Activated CD8-positive, alpha-beta memory T cell treated with anti-CD3 and anti-CD28 coated beads for 1 hour (primary cell): ENCODE measurements at places on chromosomes 7 and 10.

- DNase-seq = no peak
Observed at GRCh38 chr7:88217675-88218428, 2.0 kb downstream of the SRI start.

DNA sequence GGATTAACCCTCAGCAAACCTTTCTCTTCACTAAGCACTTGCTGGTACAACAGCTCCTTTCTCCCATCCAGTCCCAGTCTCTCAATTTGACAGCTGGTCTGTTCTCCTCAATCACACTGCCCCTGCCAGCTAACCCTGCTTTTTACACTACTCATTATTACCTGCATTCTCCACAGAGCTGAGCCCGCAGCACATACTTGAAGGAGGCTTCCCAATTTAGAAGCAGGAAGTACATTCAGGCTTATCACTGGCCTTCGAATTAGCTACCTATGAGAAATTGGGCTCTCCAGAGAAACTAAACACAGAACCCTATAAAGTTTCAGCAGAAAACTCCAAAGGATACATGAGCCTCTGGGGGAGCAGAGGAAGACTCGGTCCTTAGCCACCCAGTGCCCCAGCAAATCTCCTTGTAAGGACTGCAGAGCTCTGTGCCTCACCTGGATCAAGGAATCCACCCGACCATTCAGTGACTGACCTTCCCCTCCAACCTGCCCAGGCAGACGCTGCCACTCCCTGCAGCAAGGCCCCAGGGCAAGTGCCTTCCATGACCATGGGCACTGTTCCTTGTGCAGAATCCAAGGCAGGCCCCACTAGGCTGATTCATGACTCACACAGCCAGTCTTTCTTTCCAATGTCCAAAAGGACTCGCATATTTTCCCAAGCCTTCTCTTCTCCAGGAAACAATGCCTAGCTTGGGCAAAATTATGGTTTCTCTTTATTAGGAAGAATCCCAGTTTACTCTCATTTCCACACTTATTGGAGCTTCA lies 68.0 kb downstream of the VOPP1 start:
- no peak for DNase-seq

DNA sequence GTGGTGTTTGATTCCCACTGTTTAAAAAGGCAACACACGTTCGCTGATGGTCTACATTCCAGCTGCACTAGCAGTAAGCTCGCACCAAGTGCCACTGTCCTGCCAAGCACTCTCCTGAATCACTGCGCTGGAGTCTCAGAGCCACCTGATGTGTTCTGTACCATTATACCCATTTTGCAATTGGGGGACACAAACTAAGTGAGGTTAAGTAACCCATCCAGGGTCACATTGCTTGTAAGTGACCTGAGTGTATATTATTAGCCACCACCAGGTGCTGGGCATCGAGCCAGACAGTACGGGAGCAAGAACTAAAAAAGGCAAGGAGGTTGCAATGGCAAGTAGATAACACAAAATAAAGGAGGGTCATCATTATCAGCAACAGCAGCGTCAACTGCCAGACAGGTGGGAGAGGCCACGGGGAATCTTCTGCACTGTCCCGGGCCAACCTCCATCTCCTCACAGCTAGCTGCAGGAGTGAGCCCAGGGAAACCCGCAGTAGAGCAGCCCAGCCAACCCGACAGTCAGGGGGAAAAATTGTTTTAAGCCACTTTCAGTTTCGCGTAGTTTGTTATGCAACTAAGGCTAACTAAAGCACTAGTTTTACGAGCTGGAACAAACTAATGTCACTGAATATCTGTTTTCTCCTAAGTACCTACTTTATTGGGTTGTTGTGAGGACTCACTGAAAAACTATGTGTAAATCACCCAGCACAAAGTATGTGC lies 712 bp upstream of the CPVL start:
- no peak for DNase-seq

DNA sequence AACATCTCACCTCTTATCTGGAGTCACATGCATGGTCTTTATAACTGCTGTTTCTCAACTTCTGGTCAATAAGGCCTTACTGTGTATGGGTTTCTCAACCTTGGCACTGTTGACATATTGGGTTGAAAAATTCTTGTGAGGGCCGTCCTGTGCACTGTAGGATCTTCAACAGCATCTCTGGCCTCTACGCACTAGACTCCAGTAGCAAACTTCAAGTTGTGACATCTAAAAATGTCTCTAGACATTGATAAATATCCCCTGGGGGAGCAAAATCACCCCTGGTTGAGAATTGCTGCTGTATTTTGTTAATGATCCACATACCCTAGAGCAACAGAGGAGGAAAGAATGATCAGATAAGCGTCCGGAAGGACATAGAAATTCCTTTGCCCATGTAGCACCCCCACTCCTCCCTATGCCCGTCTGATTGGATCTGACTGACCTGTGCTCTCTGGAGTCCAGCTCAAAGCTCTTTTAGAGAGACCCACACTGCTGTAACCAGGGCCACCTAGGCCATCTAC lies 423.5 kb upstream of the ZMIZ1 start:
- no peak for DNase-seq

DNA sequence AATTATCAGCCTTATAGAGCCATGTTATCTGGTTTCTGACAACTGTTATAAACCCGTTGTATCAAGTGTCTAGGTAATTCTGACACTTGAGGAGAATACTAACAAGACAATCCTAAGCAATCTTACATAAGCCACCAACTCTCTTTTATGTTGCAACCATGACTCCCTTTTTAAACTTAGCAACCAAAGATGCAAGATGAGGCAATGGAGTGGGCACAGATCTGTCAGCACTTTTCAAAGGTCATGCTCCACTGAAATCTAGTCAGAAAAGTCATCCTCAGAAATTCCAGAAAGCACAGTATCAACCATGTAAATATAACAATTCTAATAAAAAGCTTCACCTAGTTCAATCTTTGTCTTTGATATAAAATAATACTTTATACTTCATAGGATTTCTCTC lies 77.0 kb upstream of the SEMA3A start:
- no peak for DNase-seq

- no peak for DNase-seq
Observed at GRCh38 chr7:3289996-3290395, 11.1 kb upstream of the SDK1 start.

DNA sequence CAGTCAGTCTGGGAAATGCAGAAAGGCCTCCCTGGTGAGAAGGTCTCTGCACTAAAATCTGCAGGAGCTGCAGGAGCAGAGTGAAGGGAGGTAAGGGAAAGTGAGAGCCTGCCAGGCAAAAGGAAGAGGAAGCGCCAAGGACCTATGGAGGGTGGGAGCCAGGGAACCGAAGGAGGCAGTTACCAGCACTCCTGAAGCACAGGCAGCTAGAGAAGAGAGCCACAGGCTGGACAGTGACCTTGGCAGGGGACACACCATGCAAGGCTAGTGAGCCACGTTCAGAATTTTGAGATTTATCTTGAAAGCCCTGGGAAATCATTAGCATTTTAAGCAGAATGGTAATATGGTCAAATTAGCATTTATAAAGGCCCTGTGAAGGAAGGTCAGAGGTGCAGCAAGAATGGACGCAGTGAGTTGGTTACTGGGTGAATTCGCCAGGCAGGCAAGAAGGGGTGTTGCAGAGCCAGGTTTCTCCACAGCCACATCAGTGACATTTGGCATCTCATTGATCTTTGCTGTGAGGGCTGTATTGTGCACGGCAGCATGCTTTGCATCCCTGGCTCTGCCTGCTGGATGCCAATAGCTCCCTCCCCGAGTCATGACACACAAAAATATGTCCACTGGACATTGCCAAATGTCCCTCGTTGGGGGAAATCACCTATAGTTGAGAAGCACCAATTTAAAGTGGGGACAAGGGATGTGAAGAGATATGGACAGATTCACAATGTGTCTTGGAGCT lies 54.7 kb upstream of the LANCL2 start:
- no peak for DNase-seq

- no peak for DNase-seq
Observed at GRCh38 chr10:1522237-1522636, 215.1 kb downstream of the ADARB2 start.

DNA sequence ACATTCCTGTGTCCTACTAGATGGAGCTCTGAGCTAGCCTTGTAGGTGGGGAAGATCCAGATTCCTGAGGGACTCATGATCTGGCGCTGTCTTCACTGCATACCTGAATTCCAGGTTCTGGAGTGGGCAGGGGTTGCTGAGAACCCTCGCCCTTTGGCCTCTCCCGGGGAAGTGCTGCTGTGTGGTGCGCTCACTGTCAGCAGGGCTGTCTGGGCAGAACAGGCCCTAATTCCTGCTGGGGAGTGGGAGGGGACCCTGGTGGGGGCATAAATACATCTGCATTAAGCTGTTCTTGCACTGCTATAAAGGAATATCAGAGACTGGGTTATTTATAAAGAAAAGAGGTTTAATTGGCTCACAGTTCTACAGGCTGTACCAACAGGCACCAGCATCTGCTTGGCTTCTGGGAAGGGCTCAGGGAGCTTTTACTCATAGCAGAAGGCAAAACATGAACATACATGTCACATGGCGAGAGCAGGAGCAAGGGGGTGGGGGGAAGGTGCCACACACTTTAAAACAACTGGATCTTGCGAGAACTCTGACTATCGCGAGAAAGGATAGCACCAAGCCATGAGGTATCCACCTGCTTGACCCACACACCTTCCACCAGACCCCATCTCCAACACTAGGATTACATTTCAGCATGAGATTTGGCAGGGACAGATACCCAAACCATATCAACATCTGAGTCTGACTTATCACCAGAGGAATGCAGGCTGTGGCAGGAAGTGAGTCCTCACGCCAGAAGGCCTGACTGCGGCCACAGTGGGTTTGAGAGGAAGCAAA lies 115.0 kb downstream of the ADCY1 start:
- DNase-seq = no peak

GRCh38 chr10:44392420-44392819 lies 7.5 kb upstream of the CXCL12 start:
- DNase-seq = no peak

- no peak for DNase-seq
Observed at GRCh38 chr10:72370201-72370722, 15.5 kb upstream of the DNAJB12 start.

DNA sequence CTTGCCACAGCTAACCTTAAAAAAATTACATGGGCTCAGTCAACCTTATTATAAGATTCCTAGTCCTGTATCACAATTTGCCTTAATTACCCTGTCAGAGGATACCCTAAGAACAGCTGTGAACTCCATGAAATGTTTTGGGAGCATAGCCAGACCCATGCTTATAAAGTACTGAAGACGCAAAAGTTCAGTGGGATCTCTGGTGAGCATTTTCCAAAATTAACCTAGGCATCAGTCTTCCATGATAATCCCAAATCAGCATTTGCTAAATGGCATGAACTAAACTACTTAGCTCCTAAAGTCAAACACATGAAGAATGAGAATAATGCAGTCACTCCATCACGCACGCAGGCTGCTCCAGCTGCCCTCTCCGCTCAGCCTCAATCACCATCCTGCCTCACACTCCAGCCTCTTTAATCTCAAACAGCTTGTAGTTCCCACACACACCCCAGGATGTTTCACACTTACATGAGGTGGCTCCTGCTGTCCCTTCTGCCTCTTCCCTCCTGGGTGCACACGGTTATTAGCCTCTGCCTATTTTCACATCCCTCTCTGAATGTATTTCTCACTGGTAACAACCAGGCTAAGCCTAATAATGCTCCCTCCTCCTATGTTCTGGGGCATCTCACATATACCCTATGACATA lies 15.3 kb downstream of the IGF2BP3 start:
- no peak for DNase-seq

DNA sequence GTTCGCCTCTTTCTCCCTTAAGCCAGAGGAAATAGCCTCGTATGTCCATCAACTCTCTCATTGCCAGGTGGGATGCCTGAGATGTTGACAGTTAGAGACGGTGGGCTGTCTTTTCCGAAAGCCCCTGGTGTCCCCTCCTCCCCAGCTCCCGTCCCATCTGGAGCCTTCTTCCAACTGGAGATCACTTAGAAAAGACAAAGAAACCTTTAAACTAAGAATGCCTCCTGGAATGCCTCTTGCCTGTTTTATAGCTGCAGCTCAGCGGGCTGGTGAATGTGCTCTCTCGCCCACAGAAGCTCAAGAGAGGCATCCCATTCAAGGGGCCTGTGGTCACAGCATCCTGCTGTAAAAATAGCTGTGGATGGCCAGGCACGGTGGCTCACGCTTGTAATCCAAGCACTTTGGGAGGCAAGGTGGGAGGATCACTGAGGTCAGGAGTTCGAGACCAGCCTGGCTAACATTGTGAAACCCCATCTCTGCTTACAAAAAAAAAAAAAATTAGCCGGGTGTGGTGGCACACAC lies 5.2 kb upstream of the MYL10 start:
- no peak for DNase-seq

- no peak for DNase-seq
Observed at GRCh38 chr7:107230334-107230733, 61.5 kb downstream of the HBP1 start.

DNA sequence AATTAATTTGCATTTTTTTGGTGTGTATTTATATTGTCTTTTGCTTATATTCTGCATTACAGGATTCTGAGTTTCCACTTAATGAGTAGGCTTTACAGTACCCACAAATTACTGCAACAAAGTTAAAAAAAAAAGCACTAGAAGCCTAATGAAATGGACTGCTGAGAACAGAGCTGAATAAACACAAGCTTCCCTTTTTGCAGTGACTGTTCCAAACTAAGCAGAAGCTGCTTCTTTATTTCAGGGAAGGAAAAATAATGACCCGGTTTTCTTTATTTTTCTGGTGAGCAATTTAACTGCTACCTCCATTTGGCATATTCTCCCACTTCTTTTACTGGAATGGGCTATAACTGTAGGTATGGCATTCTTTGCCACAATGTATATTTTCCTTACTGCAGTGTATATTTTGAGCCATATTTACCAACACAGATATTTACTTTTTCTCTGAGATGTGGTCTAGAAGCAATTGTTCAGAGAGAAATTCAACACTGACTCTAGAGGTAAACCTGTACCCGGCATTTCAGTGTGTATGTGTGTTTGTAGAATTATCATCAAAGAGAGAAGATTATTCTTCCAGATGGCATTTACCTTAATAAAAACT lies 56.9 kb downstream of the HDAC9 start:
- DNase-seq = no peak

GRCh38 chr10:22986771-22987542 lies 59.1 kb downstream of the ARMC3 start:
- no peak for DNase-seq

- DNase-seq = no peak
Observed at GRCh38 chr10:124308056-124308645, 110.6 kb downstream of the OAT start.

- DNase-seq = no peak
Observed at GRCh38 chr7:79245623-79246249, 207.7 kb downstream of the MAGI2 start.

DNA sequence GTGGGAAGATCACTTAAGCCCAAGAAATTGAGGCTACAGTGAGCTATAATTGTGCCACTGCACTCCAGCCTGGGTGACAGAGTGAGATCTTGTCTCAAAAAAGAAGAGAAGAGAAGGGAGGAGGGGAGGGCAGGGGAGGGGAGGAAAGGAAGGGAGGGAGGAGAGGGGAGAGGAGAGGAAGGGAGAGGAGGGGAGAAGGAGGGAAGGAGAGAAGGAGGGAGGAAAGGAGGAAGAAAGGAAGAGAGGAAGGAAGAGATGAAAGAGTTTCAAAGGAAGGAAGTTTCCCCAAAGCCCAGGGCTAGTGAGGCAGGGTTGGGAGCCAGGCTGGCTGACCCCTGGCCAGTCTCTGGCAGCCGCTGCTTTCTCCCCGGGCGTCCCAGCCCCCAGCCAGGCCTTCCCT lies 32.6 kb downstream of the EPHB4 start:
- no peak for DNase-seq

GRCh38 chr7:33410266-33410665 lies 280.9 kb downstream of the BBS9 start:
- no peak for DNase-seq
